ENCODE measurements at places on chromosomes 12 and 14. TPM values are rescaled to one million over a fixed set of nuclear protein-coding genes. Genes with fewer than 3 reads are reported as not detected.
A peak's percentile ranks its signal among the peaks of the same experiment; 100 is the strongest.

DNA sequence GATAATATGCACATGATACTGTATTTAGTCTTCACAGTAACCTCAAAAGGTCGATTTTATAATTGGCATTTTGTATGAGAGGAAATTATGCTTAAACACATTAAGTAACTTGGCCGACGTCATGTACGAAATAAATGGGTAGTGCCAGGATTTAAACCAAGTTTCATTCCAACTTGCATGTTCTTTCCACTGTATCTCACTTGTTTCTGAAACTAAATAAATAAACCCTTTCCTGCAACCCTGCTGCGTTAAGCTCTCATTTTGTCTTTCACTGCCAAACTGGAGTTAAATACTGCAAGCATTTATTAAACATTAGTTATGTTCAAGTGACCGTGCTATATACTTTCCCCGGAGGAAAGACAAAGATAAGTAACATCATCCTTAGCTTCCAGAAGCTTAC is 293.9 kb upstream of the PRKD1 start:
- no peaks in the 10 kb centered on the region for H3K36me3 ChIP-seq
- no peak for DNase-seq
- H3K27me3 ChIP-seq = no peaks in the 10 kb centered on the region
- H3K27ac ChIP-seq = peak overlapping the region; percentile 13
- H3K4me1 ChIP-seq = no peaks in the 10 kb centered on the region

DNA sequence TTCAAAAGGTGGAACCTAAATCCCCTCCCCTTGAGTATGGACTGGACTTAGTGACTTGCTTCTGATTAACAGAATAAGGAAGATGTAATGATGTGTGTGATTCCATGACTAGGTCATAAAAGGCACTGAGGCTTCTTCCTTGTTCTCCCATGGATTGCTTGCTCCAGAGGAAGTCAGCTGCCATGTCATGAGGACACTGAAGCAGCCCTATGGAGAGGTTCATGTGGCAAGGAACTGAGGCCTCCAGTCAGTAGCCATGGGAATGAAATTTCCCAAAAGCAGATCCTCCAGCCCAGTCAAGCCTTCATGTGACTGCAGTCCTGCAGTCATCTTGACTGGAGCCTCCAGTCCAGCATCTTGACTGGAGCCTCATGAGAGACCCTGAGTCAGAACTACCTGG is 10.7 kb downstream of the TMBIM4 start:
- H3K4me1 ChIP-seq = peaks cover 31% of the 10 kb centered on the region
- no peak overlapping the region for H3K4me3 ChIP-seq
- no peaks in the 10 kb centered on the region for H3K36me3 ChIP-seq
- H3K27me3 ChIP-seq = no peaks in the 10 kb centered on the region
- no peak overlapping the region for H3K27ac ChIP-seq
- no peak for DNase-seq

DNA sequence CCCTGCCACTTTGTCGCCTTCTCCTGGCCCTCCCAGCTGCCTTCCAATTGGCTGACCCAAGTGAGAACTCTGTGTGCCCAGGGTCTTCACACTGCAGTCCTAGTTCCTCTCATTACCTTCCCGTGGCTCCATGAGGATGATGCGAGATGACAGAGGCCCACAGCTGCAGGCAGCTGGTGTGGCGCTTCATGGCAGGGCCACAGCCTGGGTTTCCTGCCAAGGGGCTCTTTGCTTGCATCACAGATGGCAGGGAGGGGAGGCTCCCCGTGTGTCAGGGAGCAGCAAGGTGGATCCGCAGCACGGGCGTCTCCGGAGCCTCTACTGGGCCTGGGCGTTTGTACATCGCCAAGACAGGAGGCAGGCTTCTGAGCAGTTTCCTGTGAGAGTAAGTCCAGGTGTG is 28.9 kb downstream of the DEGS2 start:
- no peaks in the 10 kb centered on the region for H3K4me1 ChIP-seq
- H3K27me3 ChIP-seq = no peaks in the 10 kb centered on the region
- no peak for DNase-seq
- H3K4me3 ChIP-seq = no peak overlapping the region
- H3K36me3 ChIP-seq = peaks cover 21% of the 10 kb centered on the region
- H3K27ac ChIP-seq = no peak overlapping the region

DNA sequence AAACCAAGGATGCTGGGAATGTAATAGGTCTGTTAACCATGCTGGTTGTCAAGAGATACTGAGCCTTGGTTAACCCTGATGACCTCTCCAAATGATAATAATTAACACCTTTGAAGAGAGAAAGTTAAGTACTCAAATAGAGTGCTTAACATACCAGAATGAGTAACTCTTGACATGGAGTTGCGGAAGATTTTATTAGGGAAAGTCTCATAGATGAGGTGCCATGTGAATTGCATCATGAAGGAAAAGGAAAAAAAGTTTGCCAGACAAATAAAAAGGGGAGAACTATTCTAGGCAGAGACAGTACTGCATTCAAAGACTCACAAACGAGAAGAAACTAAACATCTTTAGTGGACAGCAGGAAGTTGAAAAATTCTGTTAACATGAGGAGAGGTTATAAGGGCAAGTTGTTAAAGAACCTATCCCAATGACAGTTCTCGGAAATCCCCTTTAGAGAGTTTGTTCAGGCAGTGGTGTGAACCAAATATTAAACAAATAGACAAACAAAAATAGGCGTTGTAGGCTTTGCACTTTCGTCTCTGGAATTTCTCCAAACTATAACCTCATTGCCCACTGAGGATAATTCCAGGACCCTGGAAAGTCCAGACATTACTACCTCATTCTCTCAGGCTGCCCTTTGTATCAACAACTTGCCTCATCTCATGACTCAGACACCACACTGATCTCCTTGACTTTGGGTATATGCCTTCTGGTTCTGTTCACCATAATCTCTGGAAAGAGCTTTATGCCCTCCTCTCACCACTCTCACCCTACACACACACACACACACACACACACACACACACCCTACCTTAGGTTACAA is 435.0 kb downstream of the GXYLT1 start:
- H3K4me1 ChIP-seq = peaks cover 6% of the 10 kb centered on the region
- H3K27ac ChIP-seq = no peak overlapping the region
- H3K27me3 ChIP-seq = no peaks in the 10 kb centered on the region
- H3K36me3 ChIP-seq = no peaks in the 10 kb centered on the region

DNA sequence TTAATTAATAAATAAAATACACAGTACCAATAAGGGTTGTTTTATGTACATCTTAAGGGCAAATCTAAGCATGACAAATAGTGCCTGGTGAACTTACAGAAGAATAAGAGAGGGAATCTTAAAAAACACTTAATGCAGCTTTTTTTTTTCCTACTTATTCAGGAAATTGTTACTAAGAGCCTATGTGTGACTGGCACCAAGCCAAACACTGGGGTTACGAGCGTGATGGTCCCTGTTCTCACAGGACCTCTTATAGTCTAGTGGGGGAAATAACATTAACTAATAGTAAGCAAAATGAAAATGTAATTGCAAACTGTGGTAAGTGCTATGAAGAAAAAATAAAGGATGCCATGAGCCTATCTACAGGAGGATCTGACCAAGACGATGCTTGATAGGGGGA is 53.6 kb downstream of the RTN1 start:
- H3K27me3 ChIP-seq = no peaks in the 10 kb centered on the region
- H3K4me1 ChIP-seq = no peaks in the 10 kb centered on the region
- no peaks in the 10 kb centered on the region for H3K36me3 ChIP-seq
- no peak for DNase-seq

The ZBTB42 gene
- total RNA-seq = 1.5 TPM

The CMA1 gene
- 1.4 TPM for total RNA-seq

All from sigmoid colon (tissue), 7 donors.